Temporal lobe (tissue), 4 donors: ENCODE measurements at places on chromosomes 16 and 17. TPM values are rescaled to one million over a fixed set of nuclear protein-coding genes. Genes with fewer than 3 reads are reported as not detected.

The SEPTIN1 gene
- total RNA-seq: 0.74 TPM

The PHOSPHO1 gene
- total RNA-seq: 1.7 TPM

The CACNG4 gene
- 44.0 TPM for total RNA-seq

The NUFIP2 gene
- 40.6 TPM for total RNA-seq

The MYCBPAP gene
- 1.2 TPM for total RNA-seq

The HBA1 gene
- total RNA-seq: 167 TPM
